ENCODE measurements at places on chromosomes 3 and 15. TPM values are rescaled to one million over a fixed set of nuclear protein-coding genes. Genes with fewer than 3 reads are reported as not detected.

DNA sequence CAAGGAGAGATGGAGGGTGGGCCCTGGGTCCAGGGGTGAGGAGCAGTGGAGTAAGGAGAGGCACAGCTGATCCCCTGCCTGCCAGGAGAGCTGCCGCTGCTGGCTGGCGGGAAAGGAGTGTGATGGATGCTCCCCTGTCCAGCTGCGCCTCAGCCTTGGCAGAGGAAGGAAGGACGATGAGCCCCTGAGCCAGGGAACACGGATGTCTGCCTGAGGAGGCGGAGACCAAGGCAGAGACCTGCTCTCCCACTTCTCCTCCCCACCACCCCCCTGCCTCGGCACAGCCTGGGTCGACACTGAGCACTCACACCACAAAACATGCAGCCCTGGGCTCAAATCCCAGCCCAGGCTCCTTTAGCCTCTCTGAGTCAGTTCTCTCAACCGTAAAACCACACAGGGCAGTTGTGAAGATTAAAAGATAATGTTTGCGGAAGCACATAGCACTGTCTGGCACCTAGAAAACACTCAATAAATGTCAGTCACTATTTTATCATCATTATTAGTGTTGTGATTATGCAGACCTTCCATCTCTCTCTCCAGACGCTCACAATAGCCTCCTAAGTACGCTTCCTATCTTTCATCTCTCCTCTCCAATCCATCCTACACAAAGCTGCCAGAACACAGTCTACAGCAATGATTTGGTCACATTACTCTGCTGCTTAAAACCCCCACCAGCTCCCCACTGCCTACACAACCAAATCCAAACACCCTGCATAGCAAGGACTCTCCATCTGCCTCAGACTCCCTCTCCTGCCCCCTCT, 52.2 kb downstream of the SEMA5B start:
- ATAC-seq, result peak; percentile 1

The WDR93 gene
- 0.13 TPM for total RNA-seq

- ATAC-seq, result no peak
Measured at GRCh38 chr3:154062513-154062912, 58.7 kb upstream of the ARHGEF26 start.

DNA sequence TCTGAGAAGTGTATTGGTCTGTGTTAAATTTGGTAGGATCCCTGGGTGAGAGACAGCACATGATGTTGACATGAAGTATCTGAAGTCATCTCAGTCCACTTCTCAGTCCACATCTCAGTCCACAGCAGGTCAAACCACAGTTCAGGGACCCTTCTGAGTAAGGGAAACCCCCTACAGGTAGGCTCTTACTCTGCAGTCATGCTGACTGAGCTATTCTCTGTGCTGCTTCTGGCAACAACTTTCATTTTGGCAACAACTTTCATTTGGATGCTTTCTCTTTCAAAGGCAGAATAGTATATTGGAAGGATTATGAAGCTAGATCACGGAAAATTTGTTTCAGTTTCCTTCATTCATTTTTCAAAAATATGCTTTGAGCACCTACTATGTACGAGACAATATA, 178.2 kb upstream of the GOLIM4 start:
- no peak for ATAC-seq

GRCh38 chr3:179278151-179278550, 27.2 kb upstream of the KCNMB3 start:
- ATAC-seq, result no peak

DNA sequence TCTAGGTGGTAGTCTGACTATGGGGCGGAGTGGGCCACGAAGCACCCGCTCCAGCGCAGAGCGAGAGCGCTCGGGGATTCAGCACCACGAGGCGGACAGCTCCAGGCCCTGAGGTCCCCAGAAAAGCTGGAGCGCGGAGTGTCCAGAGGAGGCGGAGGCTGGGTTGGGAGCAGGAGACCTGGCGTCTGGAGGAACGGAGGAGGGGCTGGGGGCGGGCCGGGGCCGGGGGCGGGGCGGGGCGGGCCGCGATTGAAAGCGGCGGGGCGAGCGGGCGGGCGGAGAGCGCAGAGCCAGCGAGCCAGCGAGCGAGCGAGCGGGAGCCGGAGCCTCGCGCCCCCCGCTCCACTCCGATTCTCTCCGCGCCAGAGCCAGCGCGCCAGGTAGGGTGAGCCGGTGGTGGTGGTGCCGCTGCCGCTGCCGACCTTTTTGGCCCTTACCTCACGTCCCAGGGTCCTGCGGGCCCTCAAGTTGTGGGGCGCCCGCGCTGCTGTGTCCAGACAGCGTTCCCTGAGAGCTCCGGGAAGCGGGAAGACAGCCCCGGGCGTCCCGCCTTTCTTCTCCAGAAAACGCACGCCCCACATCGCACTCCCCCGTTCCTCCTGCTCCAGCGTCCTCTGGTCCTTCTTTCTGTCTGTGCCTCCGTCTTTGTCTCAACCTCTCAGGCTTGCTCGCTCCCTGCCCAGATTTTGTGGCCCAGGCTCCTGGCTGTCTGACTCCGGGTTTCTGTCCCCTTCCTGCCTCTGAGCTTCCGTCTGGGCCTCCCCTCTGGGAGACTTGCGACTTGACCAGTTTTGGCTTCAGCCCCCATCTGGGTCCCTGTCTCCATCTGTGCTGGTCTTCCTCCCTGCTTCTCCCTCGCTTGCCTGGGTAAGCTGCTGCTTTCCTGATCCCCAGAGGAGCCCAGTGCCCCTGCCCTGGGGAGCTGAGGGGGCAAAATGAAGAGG, at the start of gene GRM2:
Gene GRM2, plus strand, starts transcription at position 281 of the 944 bp plus-strand sequence. CDS start 1,916 bp downstream, outside the sequence.
- ATAC-seq, result peak; percentile 86

The MOBP gene
- 0.44 TPM for total RNA-seq

The JMJD7 gene
- 7.9 TPM for total RNA-seq

GRCh38 chr3:18420555-18420954, 4.6 kb downstream of the SATB1 start:
- no peak for ATAC-seq

The GPR27 gene
- 20.5 TPM for total RNA-seq

The ZDHHC23 gene
- 3.2 TPM for total RNA-seq

DNA sequence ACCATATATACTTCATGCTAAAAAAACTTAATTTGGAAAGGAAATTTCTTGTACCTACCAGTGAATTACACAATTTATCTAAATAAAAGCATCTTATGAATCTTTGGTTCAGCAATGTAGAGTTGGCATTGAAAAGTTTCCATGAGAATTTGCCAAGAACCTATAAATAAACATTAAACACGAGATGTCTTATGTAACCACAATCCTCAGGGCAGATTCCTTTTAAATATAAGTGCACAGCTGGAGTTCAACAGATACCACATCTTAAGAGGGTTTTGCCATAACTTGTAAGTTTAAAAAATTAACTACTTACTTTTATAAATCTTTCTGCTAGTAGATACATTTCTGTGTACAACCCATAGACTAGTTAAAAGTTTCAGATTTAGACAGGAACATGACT, 499.3 kb upstream of the ARRDC4 start:
- ATAC-seq, result no peak

The MAGEL2 gene
- total RNA-seq, result 11.0 TPM

- no peak for ATAC-seq
Measured at GRCh38 chr15:51262463-51262862, 75.9 kb downstream of the CYP19A1 start.

- ATAC-seq, result peak; percentile 93
Measured at GRCh38 chr3:127796831-127797150, 25.5 kb downstream of the MGLL start.

DNA sequence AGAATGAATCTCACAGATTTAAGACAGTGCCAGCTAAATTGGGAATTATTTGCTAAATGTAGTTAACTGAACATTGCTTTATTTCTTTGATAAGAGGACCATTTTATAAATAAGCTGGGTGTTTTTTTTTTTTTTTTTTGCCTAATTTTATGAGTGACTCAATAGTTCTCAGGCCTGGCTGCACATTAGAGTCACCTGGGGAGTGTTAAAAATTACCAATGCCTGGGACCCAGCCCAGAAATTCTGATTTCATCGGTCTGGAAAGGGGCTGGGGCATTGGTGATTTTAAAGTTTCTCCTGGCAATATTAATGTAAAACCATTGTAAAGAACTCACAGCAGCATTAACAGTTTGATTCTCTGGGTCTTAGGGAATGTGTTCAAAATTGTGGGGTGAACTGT, 51.2 kb upstream of the PHLDB2 start:
- ATAC-seq, result no peak

The GP9 gene
- not detected for total RNA-seq

DNA sequence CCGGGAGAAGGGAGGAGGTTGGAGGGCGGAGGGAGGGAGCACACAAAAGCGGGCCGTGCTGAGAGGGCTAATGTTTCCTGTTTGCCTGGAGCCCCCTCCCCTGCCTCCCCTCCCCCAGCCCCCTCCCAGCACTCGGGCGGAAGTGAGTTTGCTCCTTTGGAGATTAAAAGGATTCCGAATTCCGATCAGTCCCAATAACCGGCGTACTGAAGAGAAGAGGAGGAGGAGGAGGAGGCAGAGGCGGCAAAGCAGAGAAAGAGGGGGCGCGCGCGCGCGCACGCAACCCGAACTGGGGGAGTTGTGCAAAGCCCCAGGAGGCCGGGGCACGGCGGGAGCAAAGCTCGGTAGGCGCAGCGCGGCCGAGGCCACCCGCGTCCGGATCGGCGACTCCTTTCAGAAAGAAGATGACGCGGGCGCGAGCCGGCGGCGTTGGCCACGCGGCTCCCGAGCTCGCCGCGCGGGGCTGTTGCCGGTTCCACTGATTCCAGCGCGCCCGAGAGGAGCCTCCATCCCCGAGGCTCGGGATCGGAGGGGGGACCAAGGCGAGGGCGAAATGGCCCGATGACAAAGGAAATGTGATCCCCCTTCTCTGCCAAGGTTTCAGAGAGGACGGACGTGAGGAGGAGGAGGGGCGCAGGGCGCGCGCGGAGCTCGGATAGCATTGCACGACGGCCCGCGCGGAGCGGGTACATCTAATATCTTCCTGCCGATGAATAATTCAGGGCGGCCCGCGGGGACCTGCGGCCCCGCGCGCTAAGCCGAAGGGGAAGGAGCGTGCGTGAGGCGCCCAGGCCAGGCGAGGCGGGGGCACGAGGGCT, 1.1 kb upstream of the TRIM71 start:
- peak; percentile 51 for ATAC-seq

DNA sequence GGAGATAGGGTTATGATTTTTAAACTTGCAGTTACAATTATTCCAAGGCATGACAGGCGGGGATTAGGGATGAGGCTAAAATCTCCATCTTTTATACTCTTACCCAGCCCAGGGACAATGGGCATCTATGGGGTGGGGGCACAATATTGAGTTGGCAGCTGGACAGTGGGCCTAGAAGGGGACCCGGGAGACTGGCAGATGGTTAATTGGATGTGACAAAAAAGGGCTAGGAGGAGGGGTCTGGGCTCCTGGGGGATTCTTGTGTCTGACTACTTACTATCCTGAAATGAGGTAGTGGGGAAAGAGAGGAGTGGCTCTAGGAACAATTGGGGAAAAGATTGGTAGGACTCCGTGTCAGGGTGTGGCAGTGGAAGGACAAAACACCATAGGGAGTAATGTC, 53.0 kb upstream of the ROPN1 start:
- no peak for ATAC-seq
